ENCODE measurements at places on chromosomes 4 and X. TPM values are rescaled to one million over a fixed set of nuclear protein-coding genes. Genes with fewer than 3 reads are reported as not detected.

DNA sequence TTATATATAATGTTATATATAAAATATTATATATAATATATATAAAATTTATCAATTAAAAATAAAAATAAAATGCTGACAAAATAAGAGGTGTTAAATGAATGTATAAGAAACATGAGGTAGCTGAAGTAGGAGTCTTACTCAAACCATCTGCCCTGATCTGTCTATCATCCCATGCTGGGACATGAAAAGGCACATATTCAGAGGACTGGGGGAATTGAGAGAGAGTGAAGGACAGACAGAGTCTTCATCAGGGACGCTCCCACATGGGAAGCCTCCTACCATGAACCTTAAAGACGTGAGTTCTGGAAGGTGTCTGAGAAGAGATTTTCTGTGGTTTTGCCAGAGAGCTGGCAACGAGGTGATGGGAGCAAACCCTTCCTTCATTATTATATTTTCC is 4.1 kb upstream of the ARSF start:
- H3K4me1 ChIP-seq, result no peaks in the 10 kb centered on the region
- no peaks in the 10 kb centered on the region for H3K36me3 ChIP-seq
- DNase-seq, result no peak
- no peaks in the 10 kb centered on the region for H3K27me3 ChIP-seq
- no peak overlapping the region for H3K27ac ChIP-seq

DNA sequence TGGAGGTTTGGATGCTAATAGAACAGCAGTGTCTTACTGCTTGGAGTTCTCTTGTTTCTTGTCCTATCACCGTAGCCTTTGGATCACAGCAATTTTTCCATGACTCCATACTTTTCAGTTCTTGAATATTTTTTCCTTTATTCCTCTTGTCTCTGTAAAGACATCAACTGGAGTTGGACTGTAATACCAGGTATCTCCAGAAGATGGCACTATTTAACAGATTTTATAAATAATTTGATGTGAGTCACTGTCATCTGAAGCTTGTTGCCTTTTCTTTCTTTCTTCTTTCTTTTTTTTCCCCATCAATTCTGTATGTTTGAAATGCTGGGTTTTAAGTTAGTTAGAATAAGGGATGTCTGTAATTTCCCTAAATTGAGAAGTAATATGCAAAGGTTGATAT is 24.1 kb downstream of the HPRT1 start:
- no peak for DNase-seq
- peaks cover 6% of the 10 kb centered on the region for H3K27me3 ChIP-seq
- H3K4me3 ChIP-seq, result no peak overlapping the region
- no peaks in the 10 kb centered on the region for H3K36me3 ChIP-seq
- H3K27ac ChIP-seq, result no peak overlapping the region

GRCh38 chr4:82360298-82361177 is 13.3 kb downstream of the HNRNPD start:
- peak overlapping the region; percentile 98 for H3K27ac ChIP-seq
- no peaks in the 10 kb centered on the region for H3K27me3 ChIP-seq
- peak overlapping the region; percentile 76 for H3K4me3 ChIP-seq
- H3K36me3 ChIP-seq, result peaks cover 41% of the 10 kb centered on the region

DNA sequence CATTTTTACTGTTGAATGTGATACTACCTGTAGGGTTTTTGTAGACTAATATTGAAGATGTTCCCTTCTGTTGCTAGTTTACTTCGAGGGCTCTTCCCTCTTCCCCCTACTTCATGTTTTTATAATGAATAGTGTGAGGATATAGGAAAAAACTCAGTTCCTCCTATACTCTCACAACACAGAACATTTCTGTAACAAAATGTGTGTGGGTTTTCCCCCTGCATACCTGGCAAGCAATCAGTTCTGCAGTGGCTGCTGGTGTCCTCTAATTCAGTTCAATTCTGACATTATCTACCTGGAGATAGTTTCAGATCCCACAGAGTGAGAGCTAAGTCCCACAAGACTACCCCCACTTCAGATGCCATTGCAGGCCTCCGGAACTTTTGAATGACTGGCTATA is 107.9 kb downstream of the KDM6A start:
- no peak overlapping the region for H3K4me3 ChIP-seq
- no peak overlapping the region for H3K27ac ChIP-seq
- H3K36me3 ChIP-seq, result peaks cover 5% of the 10 kb centered on the region
- no peaks in the 10 kb centered on the region for H3K27me3 ChIP-seq
- no peak for DNase-seq

DNA sequence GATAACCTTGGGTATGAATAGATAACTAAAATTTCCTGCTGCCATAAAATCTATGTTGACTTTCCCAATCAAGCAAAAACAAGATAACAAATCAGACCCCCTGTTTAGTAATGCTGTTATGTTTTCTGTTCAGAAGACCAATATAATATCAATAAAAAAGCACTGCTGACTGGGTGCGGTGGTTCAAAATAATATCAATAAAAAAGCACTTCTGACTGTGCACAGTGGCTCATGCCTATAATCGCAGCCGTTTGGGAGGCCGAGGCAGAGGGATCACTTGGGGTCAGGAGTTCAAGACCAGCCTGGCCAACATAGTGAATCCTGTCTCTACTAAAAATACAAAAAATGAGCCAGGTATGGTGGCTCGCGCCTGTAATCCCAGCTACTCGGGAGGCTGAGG is 36.7 kb downstream of the ANTXR2 start:
- H3K27ac ChIP-seq, result no peak overlapping the region
- H3K4me3 ChIP-seq, result no peak overlapping the region
- H3K27me3 ChIP-seq, result no peaks in the 10 kb centered on the region
- DNase-seq, result no peak
- H3K4me1 ChIP-seq, result peaks cover 32% of the 10 kb centered on the region

STOX2 gene
- not detected for total RNA-seq
